NCI-H510A treated with DMSO at 0.1 percent for 48 hours (cell line): ENCODE measurements at places on chromosomes 7 and 10.
A peak's percentile ranks its signal among the peaks of the same experiment; 100 is the strongest.

GRCh38 chr7:36668080-36668479, 56.2 kb downstream of the AOAH start:
- DNase-seq: no peak

DNA sequence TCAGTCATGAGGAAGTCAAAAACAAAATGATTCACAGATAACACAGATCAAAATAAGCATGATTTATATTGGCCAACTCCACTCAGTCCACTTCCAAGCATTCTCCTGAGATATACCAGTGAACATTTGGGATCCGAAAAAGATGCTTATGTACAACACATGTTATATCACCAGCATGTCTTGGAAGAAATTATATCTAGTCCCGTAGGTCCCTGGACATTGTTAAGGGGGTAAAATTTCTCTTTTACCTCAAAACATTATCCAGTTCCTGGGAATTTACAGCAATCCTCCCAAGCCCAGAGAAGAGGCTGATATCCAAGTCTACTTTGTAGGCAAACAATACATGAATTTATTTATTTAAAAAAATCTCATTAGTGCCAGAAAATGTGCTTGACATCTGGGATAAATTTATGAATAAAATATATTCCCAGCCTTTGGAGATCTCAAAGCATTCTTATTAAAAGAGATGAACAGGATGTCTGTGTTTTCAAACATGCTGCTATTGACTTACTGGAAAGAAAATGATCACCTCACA, 582.2 kb upstream of the ZWINT start:
- DNase-seq: no peak

DNA sequence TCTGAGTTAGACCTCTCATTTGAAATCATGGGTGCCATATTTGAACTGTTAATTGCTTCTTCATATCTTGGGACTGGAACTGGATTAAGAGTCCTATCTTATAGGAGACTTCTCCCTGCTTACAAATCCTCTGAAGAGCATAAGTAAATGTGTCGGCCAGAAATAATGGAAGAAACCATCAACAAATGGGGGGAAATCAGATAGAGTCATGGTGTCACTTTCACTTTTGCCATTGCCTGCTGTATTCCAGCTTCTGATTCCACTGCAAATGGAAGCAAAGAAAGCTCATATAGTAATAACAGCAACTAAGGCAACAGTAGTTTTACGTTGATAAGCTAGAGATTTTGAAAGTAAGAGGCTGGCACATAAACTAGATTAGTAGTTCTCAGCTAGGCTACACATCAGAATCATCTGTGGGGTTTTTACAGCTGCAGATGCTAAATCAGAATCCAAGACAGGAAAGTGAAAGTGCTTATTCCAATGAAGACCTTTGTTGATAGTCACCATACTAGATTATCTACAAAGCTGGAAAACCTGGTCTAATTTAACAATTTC, 12.3 kb upstream of the CRPPA start:
- DNase-seq: no peak

DNA sequence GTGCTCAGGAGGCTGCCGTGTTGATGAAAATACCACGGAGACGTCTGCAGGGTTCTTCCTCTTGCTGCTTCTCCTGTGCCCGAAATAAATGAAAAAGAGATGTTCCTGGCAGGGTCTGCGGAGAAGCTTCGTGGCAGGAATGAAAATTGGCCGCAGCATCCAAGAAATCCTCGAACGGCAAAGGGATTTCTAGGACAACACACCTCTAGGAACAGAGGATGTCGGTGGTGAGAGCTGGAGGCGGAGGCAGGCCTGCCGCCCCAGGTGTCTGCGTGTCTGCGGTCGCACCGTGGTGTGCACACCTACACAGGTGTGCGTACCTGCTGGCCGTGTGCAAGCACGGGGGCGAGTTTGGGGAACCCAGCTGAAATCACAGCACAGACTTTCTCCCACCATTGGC, 43.4 kb downstream of the TMEM130 start:
- no peak for DNase-seq

GRCh38 chr7:2821161-2821841, 22.8 kb downstream of the GNA12 start:
- peak; percentile 30 for DNase-seq

- peak; percentile 79 for DNase-seq
These were observed 263.0 kb downstream of the BAMBI start for GRCh38 chr10:28940158-28940888.

DNA sequence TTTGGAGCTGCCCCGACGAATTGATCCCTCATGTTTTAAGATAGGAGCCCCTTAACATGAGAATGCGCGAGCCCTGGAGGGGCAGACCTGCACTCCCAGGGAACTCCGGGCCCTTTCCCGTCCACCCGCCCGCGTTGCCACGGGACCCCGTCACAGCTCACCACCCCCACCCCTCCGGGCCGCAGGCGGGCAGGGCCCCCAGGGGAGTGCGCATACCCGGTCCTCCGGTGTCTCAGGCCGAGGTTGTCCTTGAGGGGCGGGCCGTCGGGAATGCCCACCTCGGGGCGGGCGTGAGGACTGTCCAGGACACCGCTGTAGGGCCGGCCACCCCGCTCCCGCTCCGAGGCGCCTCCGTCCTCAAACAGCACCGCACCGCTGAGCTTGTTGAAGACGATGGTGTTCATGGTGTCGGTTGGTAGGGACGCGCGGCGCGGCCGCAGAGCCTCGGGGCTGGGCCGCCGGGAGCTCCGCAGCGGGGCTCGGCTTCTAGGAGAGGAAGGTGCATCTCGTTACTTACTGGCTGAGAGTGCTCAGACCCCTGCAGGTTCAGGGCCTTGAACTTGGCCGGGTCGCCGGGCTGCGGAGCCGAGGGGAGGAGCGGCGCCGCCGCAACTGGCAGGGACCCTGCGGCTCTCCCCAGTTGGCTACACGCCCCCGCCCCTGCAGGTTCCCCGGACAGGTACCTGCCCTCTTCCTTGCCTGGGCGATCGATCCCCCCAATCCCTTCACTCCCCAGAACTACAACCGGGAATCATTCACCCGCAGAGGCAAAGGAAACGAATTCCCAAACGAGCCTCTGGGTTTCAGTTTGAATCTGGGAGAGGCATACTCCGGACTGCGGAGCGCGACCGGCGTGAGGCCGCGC, 2.4 kb downstream of the MKX start:
- peak; percentile 47 for DNase-seq

DNA sequence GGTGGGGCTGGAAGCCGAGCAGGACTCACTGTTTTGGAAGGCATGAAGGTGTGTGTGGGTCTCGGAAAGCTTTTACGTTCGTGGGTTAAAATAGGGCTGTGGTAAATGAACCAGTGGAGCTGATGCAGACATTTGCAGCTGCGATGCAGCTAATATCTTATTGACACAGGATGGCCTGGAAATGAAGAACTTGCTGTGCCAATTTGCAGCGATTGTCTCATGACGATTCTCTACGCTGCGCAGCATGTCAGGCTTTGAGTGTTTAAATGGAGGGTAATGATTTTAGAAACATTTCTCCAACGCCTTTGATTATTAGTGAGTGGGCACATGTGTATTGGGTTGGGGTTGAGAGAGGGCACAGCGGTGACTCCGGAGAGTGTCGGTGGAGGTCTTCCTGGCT, 136.0 kb downstream of the ACTR3B start:
- DNase-seq: no peak

- DNase-seq: no peak
These were observed 8.0 kb upstream of the PPIF start for GRCh38 chr10:79339266-79339665.

GRCh38 chr7:41524876-41525275, 178.0 kb downstream of the INHBA start:
- DNase-seq: no peak
